ENCODE measurements at places on chromosomes 2 and 18.

- DNase-seq: no peak
Measured at GRCh38 chr2:17518212-17519154, at the start of gene RAD51AP2. TSS of gene RAD51AP2 (minus strand) at chr2:17518440. CDS start at chr2:17518415, 25 bp downstream.

DNA sequence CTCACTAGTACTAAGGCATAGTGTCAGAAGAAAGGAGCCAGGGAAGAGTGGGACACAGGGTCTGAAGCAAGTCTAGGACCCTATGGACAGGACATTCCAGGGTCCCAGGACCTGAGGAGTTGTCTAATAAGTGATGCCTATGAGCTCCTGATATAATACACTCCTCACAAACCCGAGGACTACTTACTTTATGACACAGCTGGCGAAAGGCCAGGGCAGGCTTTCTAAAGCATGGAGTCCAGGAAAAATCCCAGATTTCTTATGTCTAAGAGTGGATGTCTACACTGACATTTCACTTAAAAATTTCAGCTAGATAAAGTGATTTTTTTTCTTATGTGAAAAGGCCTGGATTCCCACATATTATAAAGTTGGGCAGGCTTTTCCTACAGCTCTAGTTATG is 502.2 kb upstream of the SETBP1 start:
- DNase-seq: no peak

DNA sequence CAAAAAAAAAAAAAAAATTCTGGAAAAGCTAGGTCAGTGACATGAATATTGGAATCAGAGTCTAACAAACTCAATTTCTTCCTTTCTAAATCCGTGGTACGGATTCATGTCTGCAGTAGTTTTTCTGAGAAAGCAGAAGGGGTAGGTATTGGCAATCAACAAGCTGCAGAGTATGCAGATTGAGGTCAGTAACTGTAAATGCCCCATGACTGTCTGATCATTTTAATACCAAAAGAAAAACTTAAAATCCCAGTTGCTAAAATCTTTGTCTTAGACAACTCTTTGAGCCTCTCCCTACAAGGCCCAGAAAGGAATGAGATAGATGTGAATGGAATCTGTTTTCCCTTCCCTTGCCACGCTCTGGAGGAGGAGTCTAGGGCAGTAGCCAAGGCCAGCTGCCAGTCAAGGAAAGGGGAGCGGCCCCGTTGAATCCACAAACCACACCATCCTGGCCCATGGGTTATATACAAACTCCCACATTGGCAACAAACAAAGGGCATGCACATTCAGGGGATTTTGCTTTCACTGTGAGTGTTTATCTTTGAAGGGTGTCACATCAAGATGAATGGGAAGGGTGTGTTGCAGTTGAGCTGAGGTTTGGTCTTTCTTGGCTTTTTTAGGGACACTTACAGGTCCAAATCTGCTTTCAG is 6.1 kb upstream of the CASP8 start:
- DNase-seq: no peak

- DNase-seq: no peak
Measured at GRCh38 chr18:74219056-74219455, 70.7 kb downstream of the TIMM21 start.

DNA sequence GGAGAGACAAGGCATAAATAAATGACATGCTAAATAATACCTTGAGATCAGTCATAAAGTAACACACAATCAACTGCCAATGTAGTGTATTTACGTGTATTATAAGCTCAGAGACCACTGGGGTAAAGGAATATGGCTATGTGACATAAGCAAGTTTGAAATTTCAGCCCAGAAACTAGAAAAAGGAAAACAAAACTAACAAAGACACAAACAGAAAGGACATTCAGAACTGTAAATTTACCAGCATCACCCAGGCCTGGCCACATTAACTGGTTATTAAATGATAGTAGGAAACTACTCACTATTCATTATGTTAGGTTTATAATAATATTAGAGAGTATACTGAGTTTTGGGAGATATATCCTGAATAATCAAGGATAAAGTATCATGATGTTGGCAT is 98.8 kb downstream of the METTL8 start:
- DNase-seq: no peak

DNA sequence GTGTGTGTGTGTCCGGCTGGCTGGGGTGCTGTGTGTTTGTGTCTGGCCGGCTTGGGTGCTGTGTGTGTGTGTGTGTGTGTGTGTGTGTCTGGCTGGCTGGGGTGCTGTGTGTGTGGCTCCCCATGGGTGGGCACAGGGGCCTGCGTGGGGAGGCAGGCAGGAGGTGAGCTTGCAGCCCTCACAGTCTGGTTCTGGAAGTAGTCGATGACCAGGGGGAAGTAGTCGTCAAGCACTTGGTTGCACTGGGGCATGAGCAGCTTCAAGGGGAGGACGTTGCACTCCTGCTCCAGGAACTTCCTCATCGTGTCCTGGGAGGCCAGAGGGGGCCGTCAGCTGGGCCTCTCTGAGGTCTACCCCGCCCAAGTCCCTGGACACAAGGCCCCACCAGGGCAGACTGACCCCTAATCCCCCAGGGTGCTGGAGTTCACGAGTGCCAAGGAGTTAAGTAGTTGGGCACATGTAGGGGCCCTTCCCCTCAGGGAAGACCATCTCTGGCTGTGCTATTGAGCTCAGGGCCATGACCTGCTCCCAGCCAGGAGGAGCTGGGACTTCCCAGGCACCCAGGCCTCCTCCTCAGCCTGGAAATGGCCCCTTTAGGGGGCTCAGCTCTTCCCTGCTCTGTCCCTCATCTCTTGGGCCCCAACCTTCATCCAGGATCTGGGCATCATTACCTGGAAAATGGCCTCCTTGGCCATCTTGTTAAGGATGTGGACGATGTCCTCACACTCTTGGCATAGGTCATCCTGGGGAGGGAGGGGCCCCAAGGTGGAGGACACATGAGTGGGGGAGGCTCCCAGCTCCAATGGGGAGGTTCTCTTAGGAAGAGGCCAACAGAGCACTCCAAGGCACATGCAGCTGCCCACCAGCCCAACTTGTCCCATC is 1.3 kb downstream of the SFTPB start:
- no peak for DNase-seq

GRCh38 chr18:57921708-57922107 is 118.6 kb upstream of the ATP8B1 start:
- DNase-seq: no peak

DNA sequence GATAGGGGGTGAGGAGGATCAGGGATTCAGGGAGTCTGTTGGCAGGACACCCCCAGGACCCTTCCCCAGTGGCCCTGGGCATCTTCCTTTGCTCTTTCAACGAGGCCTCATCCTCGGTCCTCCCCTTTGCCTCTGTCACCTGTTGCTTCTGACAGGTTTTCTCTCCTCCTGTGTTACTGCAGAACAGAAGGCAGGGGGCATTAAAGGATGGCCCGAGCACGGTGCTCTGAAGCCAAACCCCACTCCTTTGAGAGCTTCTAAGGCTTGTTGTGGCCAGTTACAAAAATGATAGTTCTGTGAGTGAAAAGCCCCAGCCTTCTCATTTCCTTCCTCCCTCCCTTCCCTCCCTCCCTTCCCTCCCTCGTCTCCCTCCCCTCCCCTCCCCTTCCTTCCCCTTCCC is 82.5 kb downstream of the THNSL2 start:
- no peak for DNase-seq

GRCh38 chr2:172481507-172482262 is 54.3 kb downstream of the ITGA6 start:
- no peak for DNase-seq

- no peak for DNase-seq
Measured at GRCh38 chr2:28363686-28364280, 28.9 kb upstream of the FOSL2 start.

GRCh38 chr2:97812931-97813330 is 99.6 kb downstream of the ZAP70 start:
- no peak for DNase-seq

DNA sequence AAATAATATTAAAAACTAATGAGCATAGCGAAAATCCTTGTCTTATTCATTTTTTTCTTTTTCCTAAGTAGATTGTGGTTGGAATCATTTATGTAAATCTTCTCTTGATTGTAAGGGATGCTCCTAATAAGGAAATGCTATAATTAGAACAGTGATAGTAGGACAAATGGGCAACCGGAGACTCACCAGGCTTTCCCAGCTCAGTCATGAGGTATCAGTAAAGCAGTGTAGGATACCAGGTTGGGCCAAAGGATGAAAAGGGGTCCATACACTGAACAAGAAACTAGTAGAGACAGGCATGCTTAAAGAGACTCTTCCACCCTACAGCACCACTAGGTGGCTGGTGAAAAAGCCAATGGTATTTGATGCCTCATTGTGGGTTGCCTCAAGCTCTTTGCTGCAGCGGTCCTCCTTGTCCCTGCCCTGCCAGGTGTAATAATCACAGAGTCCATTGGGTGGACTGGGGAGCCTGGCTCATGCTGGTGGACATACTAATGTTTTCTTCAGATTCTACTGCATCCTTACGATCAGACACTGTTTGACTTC is 71.4 kb upstream of the FAM98A start:
- DNase-seq: no peak

- no peak for DNase-seq
Measured at GRCh38 chr18:75238100-75238499, 27.5 kb downstream of the TSHZ1 start.

DNA sequence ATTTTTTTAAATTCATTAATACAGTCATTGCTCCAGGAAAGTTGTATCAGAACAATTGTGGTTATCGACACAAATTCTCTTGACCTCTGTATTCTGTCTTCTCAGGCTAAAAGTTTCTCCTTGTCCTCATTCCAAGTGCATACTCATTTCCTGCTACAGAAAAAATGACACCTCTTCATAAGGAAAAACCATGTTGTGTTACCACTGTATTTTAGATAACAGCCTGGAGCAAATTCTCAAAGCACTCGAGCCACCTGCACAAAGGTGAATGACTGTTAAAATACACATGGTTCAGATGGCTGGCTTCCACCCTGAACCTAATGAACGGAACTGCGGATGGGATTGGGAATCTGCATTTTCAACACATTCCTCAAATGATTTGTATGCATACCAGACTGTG is 586.5 kb downstream of the EPHA4 start:
- no peak for DNase-seq

DNA sequence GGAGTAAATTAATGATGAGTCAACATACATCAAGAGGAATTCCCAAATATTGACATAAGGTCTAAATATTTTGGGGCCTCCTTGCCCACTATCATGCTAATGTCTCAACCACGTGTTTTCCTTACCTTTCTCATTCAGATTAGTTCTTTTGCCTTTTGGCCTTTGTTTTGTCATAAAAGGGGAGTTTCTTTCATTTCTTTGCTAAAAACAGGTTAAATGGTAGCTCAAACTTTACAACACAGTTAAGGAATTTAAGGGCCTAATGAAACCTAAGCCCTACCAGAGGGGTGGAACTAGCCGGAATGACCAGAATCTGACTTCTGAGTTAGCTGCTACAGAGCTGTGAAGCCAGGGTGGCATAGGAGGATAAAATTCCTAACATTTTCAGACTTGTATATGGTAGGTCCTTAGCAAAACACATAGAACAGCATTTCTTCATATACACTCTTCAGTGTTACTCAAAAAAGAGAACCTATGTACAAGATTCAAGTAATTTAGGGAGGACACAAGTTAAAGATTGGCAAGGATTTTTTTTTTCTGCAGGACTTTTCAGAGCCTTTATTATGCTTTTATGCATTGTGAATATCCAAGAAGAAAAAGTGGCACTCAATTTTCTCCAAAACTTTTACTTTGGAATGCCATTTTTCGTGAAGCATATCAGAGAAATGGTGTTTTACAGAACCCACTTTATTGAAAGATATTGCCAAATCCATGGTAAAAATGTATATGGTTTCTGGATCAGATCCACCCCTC is 633.1 kb downstream of the ARHGAP15 start:
- no peak for DNase-seq

DNA sequence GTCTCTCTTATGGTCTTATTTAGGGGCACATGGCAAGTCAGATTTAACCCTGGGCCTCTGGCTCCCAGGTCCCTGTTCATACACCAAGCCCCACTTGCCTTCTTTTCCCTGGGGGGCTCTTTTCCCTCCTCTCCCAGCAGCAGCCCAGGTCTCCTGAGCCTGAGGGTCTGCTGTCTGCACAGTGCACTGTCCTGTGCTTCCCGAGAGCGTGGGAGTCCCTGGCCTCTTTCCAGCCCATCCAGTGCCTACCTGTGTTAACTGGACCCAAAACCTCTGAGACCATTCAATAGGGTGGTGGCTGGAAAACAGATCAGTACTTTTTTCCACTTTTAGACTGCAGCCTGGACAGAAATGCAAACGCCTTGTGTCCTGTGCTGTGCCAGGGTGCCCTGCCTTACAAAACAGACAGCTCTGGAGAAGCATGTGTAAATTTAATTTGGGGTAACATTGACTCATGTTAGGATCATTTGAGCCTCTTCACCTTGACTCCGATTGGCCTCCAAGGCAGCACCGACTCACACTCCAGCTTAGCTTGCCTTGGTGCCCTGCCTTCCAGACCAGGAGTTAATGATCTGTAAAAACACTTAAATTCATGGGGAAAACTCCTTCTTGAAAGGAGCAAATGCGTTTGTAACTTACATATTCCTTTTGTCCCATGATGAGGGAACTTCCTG is 34.3 kb downstream of the TWIST2 start:
- no peak for DNase-seq

DNA sequence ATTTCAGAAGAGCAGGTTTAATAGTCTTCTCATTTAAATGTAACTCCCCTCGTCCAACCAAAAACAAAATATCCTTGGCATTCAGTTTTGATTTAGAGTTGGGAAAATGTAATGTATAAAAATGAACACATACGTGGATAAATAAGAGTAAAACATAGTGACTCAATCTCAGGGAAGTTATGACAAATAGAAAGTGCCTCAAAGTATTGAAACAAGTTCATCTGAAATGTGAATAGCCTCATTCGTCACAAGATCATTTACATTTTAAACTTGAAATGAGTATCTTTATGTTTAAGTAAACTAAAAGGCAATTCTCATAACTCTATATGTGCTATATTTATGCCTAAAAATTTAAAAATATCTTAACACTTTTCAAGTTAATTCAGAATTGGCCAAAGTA is 122.2 kb upstream of the SMAD7 start:
- DNase-seq: no peak

Measured in NCI-H1436 treated with DMSO at 0.1 percent for 48 hours (cell line).